Activated CD4-positive, alpha-beta T cell treated with anti-CD3 and anti-CD28 coated beads, Interleukin-2, amount 10 ng/mL, durations not matched to agents 24 days and 14 days (primary cell): ENCODE measurements at places on chromosomes 4 and X. TPM values are rescaled to one million over a fixed set of nuclear protein-coding genes. Genes with fewer than 3 reads are reported as not detected.

KCTD8 gene
- total RNA-seq = not detected in 2 replicates

TREX2 gene
- total RNA-seq = 1.1 and 1.9 TPM in 2 replicates

DNA sequence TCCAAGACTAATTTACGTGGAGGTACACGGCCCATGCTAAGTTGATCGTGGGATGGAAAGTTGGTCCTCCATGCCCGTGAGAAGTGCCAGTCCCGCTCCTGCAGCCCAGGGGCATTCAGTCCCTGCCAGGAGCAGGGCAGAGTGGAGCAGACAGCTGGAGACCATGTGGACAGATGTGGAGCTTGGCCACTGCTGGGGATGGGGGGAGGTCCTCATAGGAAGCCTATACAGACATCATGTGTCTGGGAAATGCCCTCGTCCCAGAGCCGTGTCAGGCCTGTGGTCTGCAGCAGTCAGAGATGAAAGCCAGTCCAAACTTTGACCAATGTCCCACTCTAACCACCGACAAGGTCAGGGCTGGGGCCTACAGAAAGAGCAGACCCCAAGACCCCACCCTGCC lies 118.4 kb downstream of the CPZ start:
- DNase-seq = no peak

DNA sequence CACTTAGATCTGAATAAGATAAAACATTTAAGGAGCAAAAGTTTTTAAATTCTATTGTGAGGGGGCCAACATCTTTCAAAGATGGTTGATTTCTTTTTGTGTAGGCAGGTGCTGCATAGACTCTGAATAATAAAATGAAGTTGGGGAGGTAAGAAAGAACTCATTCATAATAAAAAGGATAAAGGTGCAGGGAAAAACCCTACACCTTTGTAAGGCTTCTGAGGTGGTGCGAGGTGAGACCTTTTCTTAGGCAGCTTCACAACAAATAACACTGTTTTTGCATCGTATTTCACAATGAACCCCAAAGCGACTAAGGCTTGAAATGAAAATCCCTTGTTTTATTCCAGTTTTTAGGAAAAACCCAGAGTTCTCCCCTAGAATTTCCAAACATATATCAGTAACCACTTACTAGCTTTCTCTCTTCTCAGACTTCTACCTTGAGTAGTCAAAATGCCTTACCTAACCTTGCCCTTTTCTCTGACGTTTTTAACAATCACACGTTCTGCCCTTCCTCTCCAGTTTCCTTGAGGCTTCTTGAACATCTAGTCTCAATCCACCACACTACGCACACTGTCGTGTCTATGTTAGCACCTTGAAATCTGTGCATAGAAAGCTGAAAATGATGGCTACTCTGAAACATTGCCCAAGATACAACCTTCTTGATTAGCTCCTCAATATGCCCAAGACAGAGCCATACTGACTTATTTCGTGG lies 30.2 kb downstream of the MAML3 start:
- DNase-seq = no peak

KLKB1 gene
- total RNA-seq = 0.09 and 0.12 TPM in 2 replicates

UGT2B17 gene
- total RNA-seq = not detected in 2 replicates

- no peak for DNase-seq
These were observed 34.6 kb downstream of the TET2 start for GRCh38 chr4:105181259-105181658.

DNA sequence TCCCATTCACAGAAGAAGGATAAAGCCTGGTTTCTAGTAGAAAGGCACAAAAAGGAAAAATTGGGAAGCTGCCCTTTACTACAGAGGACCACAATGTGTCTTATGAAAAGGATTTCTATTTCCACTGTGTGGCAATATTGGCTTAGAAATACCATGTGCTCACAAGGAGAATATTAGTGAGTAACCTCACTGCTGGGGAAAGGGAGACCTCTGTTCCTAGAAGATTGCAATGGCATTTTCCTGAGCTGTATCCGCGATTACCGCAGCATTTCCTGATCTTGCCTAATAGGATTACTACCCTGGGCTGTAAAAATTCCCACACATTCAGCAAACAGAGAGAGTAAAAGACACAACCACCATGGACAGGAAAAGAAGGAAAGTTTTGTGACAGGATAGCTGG lies 308.8 kb upstream of the TECRL start:
- no peak for DNase-seq

- no peak for DNase-seq
These were observed 66.0 kb downstream of the APBB2 start for GRCh38 chr4:41148292-41148691.

DNA sequence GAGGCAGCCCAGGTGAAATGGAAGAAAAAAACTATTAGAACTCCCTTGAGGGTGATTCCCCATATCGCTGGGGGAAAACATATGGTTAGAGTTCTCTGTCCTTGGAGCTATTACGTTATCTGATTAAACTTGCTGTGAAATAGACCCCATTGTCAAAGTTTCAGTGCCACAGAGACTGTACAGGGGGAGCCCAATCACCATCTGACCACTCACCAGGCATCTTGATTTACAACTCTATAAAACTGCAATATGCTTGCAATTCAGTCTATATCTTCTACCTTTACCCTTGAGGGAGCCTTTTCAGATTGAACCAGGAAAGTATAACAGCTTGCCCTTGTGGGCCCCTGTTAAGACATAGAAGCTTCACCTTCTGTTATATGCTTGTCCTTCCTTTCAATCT lies 18.2 kb downstream of the TMEM255A start:
- no peak for DNase-seq

NAA11 gene
- total RNA-seq = not detected in 2 replicates
